ENCODE measurements at places on chromosomes 6 and 20. TPM values are rescaled to one million over a fixed set of nuclear protein-coding genes. Genes with fewer than 3 reads are reported as not detected.
A peak's percentile ranks its signal among the peaks of the same experiment; 100 is the strongest.

- no peaks in the 10 kb centered on the region for H3K36me3 ChIP-seq
- peak overlapping the region; percentile 41 for H3K4me3 ChIP-seq
- no peaks in the 10 kb centered on the region for H3K27me3 ChIP-seq
- no peak for DNase-seq
- H3K4me1 ChIP-seq, result peaks cover 12% of the 10 kb centered on the region
These were observed 41.5 kb upstream of the SRF start for GRCh38 chr6:43129434-43130194.

DNA sequence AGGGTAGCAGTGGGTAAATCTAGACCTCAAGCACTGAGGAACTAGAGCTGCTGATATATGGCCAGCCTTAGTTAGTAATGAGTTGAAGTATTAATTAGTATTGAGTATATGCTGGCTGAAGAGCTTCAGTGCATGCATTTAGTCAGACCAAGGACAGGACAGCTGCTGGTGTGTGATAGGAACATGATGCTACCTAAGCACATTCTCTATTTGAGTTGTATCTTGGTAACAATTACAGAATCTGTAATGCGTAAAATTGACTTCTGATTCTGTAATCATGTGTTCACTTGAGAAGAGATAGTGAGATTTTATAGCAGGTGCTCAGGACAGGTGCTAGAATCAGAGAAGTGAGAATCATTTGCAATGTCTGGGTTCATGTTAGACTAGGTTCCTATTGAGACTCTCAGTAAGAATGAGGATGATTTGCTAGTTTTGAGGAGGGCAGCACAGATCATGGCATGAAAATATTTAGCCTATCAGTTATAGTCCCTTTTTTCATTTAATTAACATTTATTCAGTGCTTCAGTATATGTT is 369.4 kb upstream of the HS3ST5 start:
- no peaks in the 10 kb centered on the region for H3K4me1 ChIP-seq
- H3K27ac ChIP-seq, result no peak overlapping the region
- no peaks in the 10 kb centered on the region for H3K36me3 ChIP-seq
- no peak for DNase-seq

GRCh38 chr20:59994697-59995122 is 36.5 kb downstream of the CDH26 start:
- H3K27me3 ChIP-seq, result no peaks in the 10 kb centered on the region
- H3K4me3 ChIP-seq, result peak overlapping the region; percentile 43
- H3K36me3 ChIP-seq, result no peaks in the 10 kb centered on the region
- DNase-seq, result no peak

- H3K27ac ChIP-seq, result no peak overlapping the region
- H3K4me3 ChIP-seq, result no peak overlapping the region
- H3K36me3 ChIP-seq, result no peaks in the 10 kb centered on the region
- peaks cover 49% of the 10 kb centered on the region for H3K4me1 ChIP-seq
- no peak for DNase-seq
These were observed 293.9 kb downstream of the QKI start for GRCh38 chr6:163708466-163708865.

DNA sequence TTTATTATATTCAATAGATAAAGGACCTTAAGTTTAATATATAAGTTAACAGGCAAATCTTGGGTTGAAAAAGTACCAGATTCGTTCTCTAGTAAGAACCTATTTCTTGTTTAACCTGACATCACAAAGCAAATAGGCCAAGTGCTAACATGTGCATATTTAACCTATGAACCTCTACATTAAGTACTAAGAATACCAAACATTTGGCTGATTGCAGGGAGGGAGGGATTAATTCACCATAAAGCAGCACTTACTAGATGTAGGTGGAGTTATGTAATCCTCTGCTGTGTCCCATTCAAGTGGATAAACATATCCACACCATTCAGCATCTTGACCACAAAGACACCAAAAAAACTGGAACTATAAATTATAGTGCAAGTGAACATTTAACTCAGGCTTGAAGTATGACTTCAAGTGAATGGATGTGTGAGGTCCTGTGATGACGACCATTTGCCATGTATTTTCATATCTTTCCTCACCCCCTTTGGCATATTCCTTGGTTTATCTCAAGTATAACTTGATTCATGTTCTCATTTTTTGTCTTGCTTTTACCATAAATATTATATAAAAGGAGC is 10.2 kb downstream of the STX11 start:
- peaks cover 15% of the 10 kb centered on the region for H3K4me1 ChIP-seq
- H3K36me3 ChIP-seq, result no peaks in the 10 kb centered on the region
- no peak overlapping the region for H3K27ac ChIP-seq
- no peak for DNase-seq

NKAIN4 gene
- total RNA-seq, result not detected

DNA sequence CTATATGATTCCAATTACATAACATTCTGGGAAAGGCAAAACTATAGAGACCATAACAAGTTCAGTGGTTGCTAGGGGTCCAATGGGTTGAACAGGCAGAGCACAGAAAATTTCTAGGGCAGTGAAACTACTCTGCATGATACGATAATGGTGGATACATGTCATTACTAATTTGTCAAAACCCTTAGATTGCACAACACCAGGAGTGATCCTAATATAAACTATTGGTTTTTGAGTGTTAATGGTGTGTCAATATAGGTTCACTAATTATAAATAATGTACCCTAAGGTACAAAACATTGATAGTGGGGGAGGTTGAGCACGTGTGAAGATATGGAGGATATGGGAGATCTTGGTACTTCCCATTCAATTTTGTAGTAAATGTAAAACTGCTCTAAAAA is 42.4 kb upstream of the PLN start:
- no peaks in the 10 kb centered on the region for H3K36me3 ChIP-seq
- DNase-seq, result no peak
- H3K4me1 ChIP-seq, result peaks cover 4% of the 10 kb centered on the region
- H3K4me3 ChIP-seq, result no peak overlapping the region
- no peaks in the 10 kb centered on the region for H3K27me3 ChIP-seq
- no peak overlapping the region for H3K27ac ChIP-seq

DDX27 gene
- total RNA-seq, result 35.3 TPM
